Iris pigment epithelial cell (primary cell): ENCODE measurements at places on chromosomes 5 and 9.

DNA sequence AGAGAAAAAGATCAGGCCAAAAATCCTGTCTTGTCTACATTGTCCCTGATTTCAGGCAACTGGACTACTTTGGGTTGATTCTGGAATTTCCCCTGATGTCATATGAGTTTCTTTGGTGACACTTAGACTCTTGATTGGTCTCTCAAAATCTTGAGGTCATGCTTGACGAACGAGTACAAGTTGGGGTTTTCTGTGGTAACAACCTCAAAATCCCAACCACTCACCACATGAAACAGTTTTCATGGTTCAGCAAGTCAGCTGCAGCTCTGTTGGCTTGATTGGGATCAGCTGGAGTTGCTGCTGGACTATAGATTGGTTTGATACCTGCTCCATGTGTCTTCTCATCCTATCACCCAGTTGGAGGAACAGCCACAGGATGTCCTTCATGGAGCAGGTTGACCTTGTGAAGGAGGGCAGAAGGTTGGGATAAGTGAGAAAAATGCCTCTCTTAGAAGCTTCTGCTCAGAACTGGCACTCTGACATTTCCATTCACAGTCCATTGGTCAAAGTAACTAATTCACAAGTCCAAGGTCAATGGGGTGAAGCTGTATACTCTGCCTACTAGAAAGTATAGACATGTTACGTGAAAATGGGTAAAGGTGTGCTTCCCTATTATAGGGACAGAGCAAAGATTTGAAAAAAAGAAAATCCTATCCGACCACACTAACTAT, 284.5 kb downstream of the SH3GL2 start:
- no peak for DNase-seq

- DNase-seq, result no peak
Measured at GRCh38 chr5:146595088-146595487, 79.1 kb upstream of the GPR151 start.

DNA sequence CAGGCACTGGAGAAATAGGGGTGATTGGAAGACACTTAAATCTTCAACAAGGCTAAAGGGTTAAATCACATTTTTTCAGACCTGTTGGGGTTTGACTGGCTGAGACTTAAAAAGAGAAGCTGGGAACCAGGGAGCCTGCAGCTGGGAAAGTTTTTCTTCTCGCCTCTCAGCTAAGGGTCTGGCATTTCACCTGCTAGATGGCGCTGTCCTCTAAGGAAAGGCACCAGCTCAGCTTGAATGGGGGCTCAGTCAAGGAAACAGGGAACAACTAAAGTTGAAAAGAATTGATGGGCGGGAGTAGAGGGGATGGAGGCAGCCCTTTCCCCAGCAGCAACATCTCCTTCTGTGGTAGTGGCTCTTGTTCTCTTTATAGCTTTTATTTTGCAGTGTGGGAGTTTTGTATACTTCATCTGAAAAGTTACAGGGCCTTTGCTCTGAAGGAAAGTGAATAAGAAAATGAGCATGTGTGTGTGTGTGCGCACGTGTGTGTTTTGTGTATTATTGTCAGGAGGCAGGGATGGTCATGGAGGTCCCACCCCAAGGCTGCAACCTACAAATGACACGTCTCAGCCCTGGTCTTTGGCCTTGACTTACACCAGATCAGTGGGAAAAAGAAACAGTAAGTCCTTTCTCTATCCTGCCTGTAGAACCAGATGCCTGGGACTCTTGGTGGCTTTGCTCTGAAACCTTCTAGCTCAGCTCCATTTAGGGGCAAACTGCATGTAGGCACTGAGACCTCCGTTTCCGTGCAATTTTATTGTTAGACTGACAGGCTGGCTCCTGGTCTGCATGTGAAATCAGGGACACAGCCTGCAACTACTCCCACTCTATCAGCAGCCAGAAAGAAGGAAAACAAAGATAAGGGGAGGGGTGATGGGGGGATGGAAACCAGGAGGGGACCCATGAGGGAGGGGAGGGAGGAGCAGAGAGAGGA, 316.2 kb upstream of the CLINT1 start:
- peak; percentile 61 for DNase-seq

- peak; percentile 40 for DNase-seq
Measured at GRCh38 chr9:128916204-128916603, 4.6 kb upstream of the PHYHD1 start.

GRCh38 chr5:42436051-42436450, 12.8 kb downstream of the GHR start:
- no peak for DNase-seq

DNA sequence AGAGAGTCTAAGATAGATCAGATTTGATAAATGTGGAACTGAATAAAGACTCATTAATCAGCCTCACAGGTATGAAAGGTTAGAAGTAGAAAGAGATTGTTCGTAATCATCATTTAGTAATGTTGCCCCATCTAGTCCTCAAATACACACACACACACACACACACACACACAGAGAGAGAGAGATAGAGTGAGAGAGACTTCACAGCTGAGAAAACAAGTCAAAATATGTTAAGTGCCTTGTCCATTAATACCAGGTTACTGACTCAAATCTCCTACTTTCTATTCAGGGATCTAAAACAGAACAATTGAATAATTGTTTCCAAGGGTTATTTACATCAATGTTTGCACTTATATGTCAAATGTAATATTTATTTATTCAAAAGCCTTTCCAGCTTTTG, 284.6 kb downstream of the MRPS30 start:
- DNase-seq, result no peak

- DNase-seq, result no peak
Measured at GRCh38 chr5:166570865-166571264, 1720.6 kb upstream of the WWC1 start.

GRCh38 chr5:58357121-58357520, 102.8 kb downstream of the PLK2 start:
- peak; percentile 72 for DNase-seq

- no peak for DNase-seq
Measured at GRCh38 chr9:72924154-72924790, 28.6 kb downstream of the ALDH1A1 start.

DNA sequence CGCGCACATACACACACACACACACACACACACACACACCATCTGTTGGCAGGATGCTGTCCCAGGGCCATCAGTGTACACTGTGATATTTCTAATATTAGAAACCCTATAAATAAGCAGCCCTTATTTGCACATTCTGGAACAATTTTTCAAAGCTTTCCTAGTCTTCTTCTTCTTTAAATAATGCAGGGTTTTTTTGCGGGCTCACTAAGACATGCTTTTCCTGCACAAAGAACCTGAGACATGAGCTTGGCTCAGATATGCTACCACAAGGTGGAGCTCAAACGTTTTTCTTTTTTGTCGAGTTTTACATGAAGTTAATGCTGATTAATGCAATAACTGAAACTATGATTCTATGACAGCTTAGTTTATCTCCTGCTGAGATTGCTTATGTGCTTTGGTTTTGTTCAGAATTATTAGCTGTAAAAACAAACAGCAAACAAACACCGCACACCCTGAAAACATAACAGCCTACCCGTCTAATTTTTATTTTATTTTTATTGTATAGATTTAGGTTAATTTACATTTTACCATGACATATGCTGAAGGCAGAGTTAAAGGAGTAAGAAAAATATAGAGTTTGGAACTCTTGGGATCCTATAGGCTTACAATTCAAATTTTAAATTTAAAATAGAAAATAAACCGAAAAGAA, 95.8 kb downstream of the ALDH1A1 start:
- DNase-seq, result peak; percentile 76

DNA sequence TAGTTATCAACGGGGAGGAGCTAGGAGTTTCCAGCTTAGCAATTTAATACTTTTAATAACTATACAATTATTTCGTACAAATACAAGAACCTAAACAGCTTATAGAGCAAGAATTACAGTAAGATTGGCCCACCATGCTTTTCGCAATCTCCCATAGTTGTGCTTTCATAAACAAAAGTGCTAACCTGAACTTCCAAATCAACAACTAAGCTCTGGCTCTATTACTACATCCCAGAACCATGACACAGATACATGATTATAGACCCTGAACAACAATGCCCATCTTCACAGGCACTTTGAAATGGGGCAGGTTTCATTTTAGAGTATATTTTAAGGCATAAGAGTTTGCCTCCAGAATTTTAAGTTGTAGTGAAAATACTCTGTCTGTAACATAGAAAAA, 203.5 kb downstream of the DMRTA1 start:
- DNase-seq, result no peak

DNA sequence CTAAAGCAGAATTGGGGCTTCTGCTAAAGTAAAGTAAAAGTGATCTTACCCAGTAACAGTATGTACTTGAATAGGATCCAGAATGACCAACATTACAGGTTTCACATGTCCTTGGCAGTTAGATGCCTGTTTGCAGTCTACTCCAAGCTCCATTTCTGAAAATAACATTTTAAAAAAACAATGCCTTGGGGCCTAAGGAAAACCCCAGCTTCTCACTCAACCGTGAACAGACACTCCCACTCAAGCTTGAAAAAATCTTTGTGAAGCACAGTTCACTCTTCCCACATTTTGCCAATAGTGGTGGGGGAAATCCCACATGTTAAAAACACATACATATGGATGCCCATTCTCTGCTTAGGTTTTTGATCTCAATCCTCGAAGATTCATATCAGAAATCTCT, 304.1 kb downstream of the ARRDC3 start:
- peak; percentile 75 for DNase-seq

DNA sequence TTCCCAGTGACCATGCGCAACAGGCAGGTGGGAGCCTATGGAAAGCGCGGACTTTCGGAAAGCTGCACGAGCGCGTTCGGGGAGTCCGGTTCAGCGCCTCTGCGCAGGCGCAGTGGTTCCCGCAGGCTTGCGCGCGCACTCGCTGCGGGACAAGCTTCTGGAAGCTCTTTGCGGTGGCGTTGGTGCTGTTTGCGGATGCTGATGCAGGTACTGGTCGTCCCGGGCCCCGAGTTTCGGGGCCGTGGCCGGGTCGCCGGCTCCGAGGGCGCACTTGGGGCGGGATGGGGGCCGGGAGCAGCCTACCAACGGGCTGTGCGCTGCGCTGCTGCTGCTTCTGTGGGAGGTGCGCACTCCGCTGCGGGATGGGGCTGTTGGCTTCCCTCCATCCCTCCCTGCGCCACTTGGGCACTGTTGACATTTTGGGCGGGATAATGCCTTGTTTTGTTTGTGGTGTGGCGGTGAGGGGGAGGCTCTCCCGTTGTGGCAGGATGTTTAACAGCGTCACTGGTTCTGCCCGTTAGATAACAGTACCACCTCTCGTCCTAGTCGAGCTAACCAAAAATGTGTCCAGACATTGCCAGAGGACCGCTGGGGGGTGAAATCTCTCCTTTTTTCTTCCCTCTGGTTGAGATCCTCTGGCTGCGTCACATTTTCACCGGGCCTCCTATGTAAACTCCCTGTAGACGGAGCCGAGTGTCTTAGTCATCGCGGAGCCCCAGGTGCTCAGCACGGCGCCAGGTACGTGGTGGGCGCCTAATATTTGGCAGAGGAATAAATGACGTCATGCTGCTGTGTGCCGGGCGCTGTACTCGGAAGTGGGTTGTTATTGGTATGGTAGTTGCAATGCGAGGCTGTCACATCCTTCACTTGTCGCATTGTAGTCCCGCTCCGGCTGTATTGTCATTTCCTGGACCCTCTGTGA, at the start of gene ZNF483:
Gene ZNF483, plus strand, starts transcription at position 124 of the 922 bp plus-strand sequence. CDS start 2,217 bp downstream, outside the sequence.
- peak; percentile 76 for DNase-seq

DNA sequence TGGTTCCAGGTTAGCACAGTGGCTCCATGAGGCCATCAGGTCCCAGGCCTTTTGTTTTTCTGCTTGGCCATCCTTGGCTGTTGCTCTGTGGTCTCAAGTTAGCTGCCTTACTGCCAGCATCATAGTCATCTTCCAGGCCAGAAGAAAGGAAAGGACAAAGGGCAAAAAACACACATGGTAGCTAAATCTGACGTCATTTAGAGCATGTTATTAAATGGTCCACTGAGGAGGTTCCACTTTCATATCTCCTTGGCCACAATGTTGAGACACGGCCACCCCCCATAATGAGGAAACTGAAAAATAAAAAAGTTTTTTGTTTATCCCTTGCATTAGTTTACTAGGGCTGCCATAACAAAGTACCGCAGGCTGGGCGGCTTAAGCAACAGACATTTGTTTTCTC, 106.4 kb upstream of the NIPBL start:
- no peak for DNase-seq

GRCh38 chr5:40410231-40410861, 269.4 kb upstream of the PTGER4 start:
- DNase-seq, result peak; percentile 86

DNA sequence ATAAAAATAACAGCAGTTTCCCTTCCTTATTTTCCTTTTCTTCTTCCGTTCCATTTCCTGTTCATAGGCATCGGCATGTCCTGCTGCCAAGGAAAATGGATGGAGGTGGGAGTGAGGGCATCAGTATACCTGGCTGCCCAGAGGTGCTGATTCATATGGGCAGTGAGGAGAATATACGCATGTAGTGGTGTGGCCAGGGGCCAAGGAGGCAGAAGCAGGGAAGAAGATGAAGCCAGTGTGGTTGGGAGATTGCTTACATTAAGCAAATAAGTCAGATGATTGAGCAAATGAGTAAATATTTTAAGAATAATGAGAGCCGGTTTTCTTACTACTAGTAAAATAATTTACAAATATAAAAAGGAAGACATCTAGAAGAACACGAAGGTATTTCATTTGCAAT, 344.9 kb upstream of the PAPPA start:
- peak; percentile 71 for DNase-seq

DNA sequence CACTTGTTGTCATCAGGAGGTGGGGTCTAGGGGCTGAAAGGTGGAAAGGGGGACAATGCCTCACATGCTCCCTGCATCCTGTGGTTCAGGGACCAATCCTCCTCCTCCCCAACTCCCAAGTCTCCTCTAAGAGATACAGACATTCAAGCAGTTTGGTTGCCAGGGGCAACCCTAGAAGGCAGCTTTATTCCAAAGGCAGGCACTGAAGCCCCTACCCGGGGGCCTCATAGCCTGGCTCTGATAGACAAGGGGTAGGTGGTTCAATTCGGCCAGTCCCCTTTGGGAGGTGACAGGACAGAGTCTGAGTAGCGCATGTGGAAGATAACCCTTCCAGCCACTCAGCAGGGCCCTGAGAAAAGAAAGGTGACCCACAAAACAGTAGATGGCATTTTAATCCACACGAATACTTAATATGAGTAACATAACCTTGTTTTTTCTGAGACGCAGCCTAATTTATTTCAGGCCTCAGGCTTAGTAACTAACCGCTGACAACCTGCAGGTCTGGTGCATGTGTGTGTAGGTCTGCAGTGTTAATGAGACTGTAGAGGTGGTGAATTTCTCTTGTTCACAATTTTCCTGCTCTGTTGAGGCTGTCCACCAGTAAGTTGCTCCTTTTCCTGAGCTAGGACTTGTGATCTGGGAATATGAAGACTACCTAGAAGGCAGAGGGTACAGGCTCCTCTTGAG, 31.3 kb upstream of the HSPA9 start:
- no peak for DNase-seq

GRCh38 chr5:135625061-135625460, 46.3 kb upstream of the CXCL14 start:
- DNase-seq, result no peak

- DNase-seq, result peak; percentile 76
Measured at GRCh38 chr9:81737871-81738507, 48.6 kb upstream of the TLE1 start.
